ENCODE measurements at places on chromosomes 1 and 21. TPM values are rescaled to one million over a fixed set of nuclear protein-coding genes. Genes with fewer than 3 reads are reported as not detected.

DNA sequence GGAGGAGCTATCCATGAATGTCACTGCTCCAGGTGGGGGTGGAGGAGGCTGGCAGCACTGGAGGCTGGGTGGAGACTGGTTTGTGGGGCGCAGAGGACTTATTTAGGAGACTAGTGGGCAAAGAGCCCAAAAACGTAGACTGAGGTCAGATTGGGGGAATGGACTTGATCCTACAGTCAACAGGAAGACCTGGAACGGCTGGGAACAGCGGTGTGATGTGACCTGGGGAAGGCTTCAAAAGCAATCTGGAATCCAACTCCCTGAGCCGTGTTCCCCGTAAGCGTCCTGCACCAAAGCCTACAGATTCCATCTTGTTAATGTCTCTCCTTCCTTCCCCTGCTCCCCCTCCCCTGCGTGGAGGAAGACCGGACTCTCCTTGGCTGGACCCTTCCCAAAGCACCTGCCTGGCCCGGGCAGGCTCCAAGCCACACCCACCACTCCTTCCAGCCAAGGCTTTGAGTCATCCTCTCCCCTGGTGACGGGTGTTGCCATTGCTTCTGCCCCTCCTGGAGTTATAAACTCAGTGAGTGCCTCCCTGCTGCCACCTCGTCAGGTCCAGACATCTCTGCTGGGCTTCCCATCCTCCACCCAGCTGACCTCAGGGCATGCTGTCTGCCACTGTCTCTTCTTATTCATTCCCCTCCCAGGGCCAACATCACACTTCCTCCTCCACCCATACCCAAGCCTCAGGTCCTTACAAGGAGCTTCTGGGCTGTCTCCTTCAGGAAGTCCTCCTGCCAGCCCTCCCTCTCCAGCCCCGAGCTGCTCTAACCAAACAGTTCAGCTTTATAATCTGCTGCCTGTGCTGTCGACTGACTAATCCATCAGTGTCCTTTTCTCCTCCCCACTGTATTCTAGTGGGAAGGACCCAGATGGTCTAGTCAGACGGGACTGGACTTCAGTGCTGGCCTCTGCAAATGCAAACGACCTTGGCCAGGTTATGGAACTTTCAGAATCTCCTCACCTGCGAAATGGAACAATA, 1.6 kb upstream of the CLSTN1 start:
- DNase-seq: peak; percentile 65

DNA sequence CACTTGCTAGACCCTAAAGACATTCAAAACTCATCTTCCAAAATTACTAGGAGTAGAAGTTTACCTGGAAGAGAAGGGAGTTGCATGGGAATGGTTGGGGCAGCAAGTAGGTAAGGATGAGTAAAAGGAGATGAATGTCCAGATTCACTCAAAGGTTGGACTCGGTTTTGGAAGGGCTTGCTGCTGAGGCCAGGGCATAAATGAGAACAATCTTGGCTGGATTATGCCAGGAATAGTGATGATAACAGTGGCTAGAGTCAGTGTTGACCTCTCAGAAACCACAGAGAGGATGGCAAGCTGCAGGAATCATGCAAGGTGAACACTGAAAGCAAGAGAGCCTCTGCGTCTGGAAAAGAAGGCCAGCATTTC, 43.4 kb downstream of the C8A start:
- DNase-seq: no peak

DNA sequence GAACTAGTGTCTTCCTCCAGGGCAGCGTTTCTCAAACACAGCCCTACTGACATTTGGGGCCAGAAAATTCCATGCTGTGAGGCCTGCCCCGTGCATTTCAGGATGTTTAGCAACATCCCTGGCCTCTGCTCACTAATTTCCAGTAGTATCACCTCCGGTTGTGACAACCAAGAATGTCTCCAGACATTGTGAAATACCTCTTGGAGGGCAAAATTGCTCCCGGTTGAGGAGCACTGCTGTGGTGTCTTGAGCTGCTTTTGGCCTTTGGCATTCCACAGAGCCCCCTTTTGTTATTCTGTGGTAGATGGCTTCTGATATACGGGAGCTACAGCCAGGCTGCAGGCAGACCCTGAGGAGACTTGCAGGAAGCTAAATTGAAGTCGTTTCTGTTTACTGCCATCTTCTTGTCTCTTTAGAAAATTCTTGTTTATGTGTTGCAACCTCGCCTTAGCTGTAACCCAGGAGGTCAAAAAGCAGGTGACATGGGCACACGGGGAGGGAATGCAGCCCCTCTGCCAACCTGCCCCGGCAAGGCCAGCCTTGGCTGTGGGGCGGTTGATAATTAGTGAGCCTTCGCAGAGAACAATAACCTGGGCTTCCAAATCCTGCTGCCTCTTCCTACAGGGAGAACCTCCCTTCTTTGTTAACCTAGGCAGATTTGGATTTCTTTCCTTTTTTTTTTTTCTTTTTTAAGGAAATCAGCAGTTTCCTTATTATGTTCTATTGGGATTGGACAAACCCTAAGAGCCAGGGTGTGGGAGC, 74.7 kb upstream of the AKT3 start:
- DNase-seq: no peak

DNA sequence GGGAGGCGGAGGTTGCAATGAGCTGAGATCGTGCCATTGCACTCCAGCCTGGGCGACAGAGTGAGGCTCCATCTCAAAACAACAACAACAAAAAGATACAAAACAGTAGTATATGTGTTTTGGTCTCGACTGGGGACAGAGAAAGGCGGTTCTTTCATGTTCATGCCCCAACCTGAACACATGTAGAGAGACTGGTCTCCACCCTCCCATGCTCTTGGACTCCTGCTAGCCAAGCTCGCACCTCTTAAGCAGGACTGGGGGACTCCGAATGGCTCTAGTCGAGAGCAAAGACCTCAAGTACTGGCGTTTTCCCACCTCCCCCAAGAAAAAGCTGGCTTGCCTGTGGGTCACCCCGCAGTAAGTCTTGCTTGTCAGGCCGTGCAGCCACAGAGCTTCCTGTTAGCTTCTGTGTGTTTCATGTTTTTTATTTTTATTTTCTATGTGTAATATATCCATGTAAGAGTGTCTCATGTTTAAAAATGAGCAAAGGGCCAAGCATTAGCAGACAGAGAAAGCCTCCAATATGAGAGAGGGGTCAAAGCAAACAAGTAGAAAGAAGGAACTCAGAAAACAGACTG, 91.6 kb downstream of the SCCPDH start:
- no peak for DNase-seq

DNA sequence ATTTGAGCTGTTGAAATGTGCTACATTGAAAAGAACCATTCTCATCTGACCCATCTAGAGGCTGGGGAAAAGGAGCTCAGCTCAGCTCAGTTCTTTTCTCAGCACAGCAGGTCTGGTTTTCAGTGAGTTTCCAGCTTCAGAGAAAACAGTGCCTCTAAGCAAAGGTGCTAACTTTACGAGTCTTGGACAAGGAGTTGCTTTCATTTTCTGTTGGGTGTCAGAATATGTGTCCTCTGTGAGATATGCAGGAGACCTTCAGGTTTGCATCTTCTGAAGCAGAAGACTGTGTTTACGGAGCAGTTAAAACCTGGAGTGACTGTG, 321.3 kb upstream of the USP24 start:
- DNase-seq: no peak

- no peak for DNase-seq
Observed at GRCh38 chr1:100700586-100700985, 19.0 kb upstream of the VCAM1 start.

- DNase-seq: no peak
Observed at GRCh38 chr1:50438945-50439344, 15.7 kb upstream of the DMRTA2 start.

- DNase-seq: no peak
Observed at GRCh38 chr21:45255381-45256020, 32.2 kb downstream of the POFUT2 start.

- no peak for DNase-seq
Observed at GRCh38 chr21:45822429-45823099, 159.0 kb upstream of the COL6A1 start.

SPAG17 gene
- total RNA-seq: 0.81 TPM

AMY1A gene
- not detected for total RNA-seq

THAP3 gene
- total RNA-seq: 19.4 TPM

KCNJ9 gene
- total RNA-seq: not detected

TSPAN1 gene
- total RNA-seq: not detected

CKS1B gene
- total RNA-seq: 22.9 TPM

Data from hematopoietic multipotent progenitor cell (in vitro differentiated cells).